ENCODE measurements at places on chromosomes 6 and 20.
A peak's percentile ranks its signal among the peaks of the same experiment; 100 is the strongest.

DNA sequence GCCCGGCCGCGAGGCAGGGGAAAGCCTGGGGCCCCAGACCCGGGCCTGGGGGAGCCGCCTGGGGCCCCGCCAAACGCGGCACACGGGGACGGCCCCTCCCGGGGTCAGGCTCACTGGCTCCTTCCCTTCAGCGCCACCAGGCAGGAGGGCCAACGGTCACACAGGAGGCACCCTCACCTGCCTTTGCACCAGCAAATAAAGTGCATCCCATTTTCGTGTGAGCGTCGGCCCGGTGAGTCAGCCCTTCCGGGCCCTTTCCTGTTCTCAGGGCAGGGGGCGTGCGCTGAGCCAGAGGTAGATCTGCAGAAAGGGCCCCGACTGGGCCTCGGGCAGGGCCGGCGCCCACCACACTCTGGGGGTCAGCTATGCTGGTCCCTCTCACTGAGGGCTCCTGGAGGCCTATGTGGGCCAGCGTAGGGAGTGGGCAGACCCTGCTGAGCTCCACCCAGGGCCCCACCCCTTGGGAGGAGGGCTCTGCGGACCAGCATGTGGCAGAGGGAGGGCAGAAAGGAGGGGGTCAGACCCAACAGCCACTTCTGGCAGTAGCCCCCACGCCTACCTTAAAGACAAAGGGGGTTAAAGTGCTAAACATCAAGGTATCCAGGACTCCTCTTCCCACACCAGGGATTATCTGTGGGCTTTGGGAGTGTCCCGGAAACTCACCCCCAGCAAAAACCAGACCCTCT lies 931 bp upstream of the UCKL1 start:
- DNase-seq: peak; percentile 39

GRCh38 chr6:45677381-45678284 lies 299.9 kb upstream of the SUPT3H start:
- DNase-seq: no peak

GRCh38 chr6:44618371-44618770 lies 230.9 kb downstream of the CDC5L start:
- DNase-seq: no peak

GRCh38 chr20:43900496-43900895 lies 14.2 kb upstream of the TOX2 start:
- DNase-seq: no peak

DNA sequence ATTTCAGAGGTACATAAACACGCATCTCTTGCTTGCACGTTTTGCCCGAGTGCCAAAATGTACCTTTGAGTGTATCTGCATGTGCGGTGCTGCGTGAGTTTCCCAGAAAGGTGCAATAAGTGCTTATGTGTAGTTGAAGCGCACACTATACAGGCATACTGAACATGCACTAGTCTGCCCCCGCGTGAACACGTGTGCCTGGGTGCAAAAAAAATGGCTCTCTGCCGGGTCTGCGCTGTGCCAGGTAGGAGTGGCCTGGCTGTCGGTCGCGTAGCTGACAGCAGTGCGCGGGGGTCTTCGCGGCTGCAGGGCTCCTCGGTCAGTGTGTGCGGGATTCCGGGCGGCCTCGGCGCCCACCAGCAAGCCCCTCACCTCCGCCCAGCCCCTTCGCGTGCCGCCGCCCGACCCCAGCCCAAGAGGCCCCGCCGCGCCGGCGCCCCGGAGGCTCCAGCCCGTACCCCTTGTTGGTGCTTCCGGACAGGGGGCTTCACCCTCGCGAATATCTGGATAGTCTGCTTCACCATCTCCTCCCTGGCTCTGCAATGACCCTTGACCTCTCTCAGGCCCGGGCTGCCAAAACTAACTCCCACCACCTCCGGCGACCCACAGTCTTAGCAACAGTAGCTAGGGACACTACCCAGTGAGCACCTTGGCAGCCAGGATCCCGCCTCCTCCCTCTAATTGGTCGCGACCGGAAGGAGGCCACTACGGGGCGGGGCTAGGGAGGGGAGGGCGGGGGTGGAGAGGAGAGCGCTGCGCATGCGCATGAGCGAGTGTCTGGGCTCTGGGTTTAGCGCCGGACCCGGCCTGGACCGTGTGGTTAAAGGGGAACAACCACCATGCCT lies at the start of gene KIF6:
Gene KIF6 (minus strand): TSS at position 622 of the 845 bp plus-strand sequence. CDS start 98 bp downstream, at position 524.
- peak; percentile 69 for DNase-seq

- DNase-seq: no peak
Observed at GRCh38 chr6:146813554-146813953, 214.8 kb downstream of the ADGB start.

GRCh38 chr20:49230021-49230420 lies 10.8 kb downstream of the DDX27 start:
- no peak for DNase-seq

- DNase-seq: no peak
Observed at GRCh38 chr20:62703853-62704228, 4.8 kb upstream of the NTSR1 start.

DNA sequence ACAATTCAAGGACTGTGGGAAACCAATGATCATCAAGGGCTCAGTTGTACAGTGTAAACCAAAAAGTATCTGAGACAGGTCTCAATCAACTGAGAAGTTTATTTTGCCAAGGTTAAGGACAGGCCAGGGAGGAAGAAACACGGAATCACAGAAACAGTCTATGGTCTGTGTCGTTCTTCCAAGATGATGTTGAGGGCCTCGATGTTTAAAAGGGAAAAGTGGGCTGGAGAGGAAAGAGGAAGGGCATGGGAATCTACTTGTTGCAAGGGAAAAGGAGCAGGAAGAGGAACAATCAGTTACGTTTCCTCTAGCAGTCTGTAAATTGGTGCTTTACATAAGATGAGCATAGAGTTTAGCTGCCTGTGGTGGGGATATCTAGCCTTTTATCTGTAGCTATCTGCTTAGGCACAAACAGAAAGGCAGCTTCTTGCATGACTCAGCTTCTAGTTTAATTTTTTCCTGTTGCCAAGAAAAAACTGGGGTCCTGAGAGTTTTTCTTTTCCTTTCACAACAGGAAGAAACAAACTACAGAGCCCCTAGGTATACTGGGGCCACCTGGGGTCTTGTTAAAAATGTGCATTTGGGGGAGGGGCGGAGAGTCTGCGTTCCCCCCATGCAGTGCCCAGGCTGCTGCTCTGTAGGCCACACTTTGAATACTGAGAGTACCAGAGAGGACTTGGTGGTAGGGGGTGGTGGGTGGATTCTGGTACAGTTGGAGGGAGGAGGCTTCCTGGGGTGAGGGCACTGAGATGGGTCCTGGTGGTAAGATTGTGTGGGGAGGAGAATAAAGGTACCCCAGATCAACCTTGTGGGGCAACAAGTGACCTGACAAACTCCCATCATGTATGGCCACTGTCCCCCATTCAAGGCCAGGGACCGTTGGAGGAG lies 35.3 kb upstream of the EZR start:
- DNase-seq: no peak

- no peak for DNase-seq
Observed at GRCh38 chr6:27867945-27868300, 44.3 kb downstream of the OR2B2 start.

DNA sequence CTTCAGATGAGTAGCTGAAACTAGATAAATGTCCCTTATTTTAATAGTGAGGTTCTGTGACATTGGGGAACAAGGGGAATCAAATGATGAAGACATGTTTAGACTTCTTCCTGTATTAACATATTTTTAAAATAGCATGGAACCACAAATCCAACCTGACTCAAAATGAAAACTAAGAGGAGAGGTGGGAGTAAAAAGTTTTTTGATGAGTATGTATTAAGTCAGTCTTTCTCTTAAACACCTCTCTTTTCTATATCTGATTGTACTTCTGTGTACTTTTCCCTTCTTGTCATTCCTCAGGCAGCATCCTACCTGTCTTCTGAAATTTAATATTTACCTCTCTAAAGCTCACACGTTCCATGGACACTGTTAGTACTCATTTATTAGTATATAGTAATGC lies 8.7 kb upstream of the SDHAF4 start:
- DNase-seq: no peak

DNA sequence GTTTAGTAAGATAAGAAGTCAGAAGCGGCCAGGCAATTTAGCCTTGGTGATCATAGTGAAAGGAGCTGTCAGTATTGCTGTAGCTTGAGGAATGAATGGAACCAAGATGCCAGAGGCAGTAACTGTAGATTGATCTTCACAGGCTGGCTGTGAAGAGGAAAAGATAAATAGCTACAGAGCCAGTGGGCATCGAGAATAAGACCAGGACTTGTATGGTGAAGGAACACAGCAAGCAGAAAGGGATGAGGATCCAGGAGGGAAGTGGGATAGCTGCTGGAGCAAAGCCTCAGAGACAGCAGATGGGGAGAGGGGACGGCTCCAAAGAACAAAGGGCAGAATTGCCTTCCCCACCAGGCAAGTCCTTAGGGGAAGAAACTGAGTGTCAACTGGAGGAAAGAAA lies 294.4 kb upstream of the PLN start:
- DNase-seq: no peak

- no peak for DNase-seq
Observed at GRCh38 chr6:162726947-162727321, 632 bp downstream of the PRKN start.

DNA sequence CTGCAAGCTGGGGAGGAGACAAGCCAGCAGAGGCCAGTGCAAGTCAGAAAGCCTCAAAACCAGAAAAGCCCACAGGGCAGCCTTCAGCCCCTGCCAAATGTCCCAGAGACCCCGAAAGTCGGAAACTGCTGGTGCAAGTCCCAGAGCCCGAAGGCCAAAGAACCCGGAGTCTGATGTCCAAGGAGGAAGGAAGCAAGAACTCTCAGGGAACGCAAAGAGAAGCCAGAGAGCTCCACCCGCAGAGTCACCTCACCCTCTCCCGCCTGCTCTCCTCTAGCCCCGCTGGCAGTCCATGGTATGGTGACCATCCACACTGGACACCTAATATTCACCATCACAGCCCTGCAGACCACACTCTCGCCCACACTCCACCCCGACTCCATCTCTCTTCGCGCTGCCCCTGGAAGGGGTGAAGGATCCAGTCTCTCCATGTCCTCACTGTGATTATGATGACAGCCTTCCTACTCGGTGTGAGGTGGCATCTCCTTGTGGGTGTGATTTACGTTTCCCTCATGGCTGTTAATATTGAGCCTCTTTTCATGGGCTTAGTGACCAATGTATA lies 10.6 kb downstream of the ULBP3 start:
- no peak for DNase-seq

GRCh38 chr6:151290877-151291721 lies 51.3 kb downstream of the AKAP12 start:
- DNase-seq: no peak

- peak; percentile 88 for DNase-seq
Observed at GRCh38 chr6:158174514-158174913, 6.4 kb downstream of the GTF2H5 start.

GRCh38 chr20:58645412-58645968 lies 5.6 kb upstream of the STX16 start:
- no peak for DNase-seq

GRCh38 chr6:22078802-22079545 lies 217.9 kb downstream of the PRL start:
- no peak for DNase-seq

GRCh38 chr20:54323227-54323734 lies 115.4 kb downstream of the PFDN4 start:
- DNase-seq: no peak

- no peak for DNase-seq
Observed at GRCh38 chr6:47252633-47253032, 57.1 kb downstream of the TNFRSF21 start.

DNA sequence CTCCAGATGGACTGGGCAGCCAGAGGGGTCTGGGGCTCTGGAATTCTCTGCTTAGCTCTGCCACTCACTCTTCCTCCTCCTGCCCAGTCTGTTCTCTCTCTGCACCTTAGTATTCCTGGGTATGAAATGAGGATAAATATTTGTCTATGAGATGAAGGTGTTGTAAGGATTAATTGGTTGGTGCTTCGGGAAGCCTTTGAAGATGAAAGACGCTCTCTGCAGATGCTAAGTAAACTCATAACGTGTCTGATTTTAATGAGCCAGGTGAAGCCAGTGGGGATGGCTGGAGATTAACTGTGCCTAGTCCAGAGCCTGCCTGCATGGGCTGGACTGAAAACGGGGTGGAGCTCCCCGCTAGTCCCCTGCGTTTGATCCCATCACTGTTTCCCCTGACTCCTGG lies 23.1 kb upstream of the TCP11 start:
- no peak for DNase-seq

- no peak for DNase-seq
Observed at GRCh38 chr6:149473080-149474052, 11.4 kb downstream of the ZC3H12D start.

DNA sequence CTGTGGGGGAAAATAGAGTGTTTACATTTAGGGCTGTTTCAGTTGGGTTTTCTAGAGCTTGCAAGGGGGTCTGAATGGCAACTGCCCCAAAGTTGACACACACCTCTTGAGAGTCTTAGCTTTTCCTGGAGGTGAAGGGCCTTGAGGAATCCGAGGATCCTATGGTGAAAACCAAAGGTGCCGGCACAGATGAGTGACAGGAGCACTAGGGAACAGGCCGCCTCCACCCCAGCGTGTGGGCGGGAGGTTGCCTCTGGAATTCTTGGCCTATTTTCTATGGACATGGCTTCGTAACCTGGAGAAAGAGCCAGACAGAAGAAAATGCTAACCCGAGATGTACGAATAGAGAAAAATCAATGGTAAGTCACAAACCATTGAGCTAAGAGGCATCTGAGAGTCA lies 283.2 kb upstream of the FOXQ1 start:
- DNase-seq: no peak

- DNase-seq: no peak
Observed at GRCh38 chr6:156933201-156934068, 156.3 kb downstream of the ARID1B start.

GRCh38 chr6:91045161-91045560 lies 458.3 kb upstream of the MAP3K7 start:
- DNase-seq: no peak

GRCh38 chr6:46072866-46073265 lies 56.9 kb upstream of the ENPP4 start:
- DNase-seq: no peak

DNA sequence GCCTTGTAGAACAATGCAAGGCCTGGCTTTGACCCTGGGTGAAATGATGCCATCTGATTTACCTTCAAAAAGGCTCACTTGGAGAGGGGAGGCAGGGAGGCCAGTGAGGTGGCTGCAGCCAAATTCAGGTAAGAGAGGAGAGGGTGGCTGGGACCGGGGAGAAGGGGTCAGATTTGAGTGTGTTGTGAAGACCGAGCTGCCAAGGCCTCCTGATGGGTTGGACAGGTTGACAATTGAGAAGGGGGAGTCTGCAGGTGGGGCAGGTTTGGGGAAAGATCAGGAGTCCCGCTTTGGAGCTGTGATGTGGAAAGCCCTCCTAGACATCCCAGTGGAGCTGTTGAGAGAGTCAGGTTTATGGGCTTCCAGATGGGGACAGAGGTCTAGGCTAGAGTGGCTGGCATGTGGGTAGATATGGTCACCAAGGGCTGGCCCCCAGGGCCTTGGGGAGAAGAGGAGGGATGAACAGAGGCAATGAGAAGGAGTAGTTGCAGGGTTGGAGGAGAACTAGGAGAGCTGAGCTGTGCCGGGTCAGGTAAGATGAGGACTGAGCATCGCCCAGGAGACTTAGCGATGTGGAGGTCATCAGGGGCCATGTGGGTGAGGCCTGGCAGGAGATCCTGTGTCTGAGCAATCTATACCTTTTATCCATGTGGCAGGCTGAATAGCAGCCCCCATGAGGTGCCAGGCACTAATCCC lies 70.5 kb upstream of the TOX2 start:
- no peak for DNase-seq

- DNase-seq: no peak
Observed at GRCh38 chr20:59825944-59826759, 107.3 kb downstream of the SYCP2 start.
